ENCODE measurements at places on chromosomes 7 and 10.

DNA sequence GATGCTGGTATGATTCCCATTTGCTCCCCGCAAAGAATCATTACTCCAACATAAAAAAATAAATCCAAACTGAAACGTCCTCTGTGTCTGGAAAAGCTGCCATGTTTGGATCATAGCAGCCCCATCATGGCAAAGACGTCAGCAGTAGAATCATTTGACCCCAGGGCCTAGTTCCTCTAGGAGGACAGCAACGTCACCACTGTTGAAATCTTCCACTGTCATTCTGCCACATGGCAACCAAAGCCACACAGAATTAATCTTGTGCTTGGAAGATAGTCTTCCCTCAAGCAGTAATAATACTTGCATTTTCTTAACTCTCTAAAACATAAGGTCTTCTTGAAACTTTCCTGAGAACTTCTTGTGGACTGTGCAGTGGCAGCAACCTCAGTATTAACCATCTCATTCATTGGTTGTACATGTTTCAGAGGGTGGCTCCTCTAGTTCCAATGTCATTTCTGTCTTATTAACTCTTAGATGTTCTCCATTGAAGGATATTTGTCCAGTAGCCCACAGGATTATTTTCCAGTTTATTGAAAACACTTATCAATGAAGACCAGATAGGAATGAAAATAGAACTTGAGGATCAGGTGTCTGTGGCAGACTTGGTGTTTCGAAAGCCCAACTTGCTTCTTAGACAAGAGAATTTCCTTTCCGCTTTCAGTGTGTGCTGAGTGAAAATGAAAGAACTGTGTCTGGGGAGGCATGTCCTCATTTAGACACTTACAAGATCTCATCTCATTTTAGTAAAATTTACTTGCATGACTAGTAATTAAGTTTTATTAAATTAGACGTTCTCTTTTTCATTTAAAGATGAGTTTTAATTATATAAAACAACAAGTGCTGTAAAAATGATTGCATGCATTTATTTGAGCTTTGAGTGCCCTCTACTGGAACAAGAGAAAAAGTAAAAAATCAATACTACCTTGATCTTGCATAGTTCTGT, 28.9 kb upstream of the INHBA start:
- DNase-seq = no peak

DNA sequence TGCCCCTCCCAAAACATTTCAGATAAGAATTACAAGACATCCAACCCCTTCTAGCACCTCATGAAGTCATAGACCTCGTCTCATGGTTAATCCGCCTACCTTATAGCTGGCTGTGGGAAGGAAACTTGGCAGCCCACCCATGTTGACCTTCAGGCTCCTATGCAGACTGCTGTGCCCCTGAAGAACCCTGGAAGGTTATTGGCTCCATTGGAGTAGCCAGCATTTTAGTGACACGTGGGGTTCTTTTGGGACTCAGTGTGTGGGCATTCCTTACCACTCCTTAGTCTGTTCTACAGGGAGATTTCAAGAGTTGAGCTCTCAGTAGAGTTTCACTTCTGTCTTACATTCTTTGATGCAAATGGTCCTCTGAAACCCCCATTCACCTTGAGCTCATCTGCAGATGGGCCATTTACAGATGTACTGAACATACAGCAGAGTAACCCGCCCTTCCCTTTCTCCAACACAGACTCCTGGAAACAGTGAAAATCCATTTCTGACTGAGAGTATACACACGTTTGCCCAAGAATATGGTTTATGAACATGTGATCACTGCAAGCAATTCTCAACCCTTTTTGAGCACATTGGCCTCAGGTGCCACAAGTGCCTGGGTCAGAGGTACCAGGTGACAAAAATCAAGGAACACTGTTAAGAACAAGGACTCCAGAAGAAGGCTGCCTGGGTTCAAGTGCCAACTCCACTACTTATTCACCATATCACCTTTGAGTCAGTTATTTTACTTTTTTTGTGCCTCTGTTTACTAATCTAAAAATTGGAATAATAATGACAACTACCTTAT, 54.0 kb upstream of the HECW1 start:
- DNase-seq = no peak

DNA sequence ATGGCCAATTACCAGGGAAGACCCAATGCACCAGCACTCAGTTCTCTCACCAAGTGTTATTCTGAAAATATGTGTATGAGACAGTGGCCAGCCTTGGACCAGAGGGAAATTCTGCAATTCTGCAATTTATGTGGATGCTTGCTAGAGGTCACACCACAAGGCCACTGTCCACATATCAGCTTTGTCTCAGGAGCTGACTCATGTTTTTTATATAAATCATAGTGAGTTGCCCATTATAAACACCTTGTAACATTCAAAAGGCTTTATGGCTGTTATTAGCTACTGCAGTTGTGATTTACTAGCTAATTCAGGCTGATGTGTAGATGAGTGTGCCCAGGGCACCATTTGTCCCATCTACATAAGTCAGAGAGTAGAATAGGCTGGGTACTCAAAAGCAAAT, 649.0 kb downstream of the LRMDA start:
- DNase-seq = no peak

- DNase-seq = no peak
Observed at GRCh38 chr7:108643136-108643535, 73.5 kb downstream of the DNAJB9 start.

- no peak for DNase-seq
Observed at GRCh38 chr7:27172823-27173510, 1.2 kb downstream of the HOXA10 start.

DNA sequence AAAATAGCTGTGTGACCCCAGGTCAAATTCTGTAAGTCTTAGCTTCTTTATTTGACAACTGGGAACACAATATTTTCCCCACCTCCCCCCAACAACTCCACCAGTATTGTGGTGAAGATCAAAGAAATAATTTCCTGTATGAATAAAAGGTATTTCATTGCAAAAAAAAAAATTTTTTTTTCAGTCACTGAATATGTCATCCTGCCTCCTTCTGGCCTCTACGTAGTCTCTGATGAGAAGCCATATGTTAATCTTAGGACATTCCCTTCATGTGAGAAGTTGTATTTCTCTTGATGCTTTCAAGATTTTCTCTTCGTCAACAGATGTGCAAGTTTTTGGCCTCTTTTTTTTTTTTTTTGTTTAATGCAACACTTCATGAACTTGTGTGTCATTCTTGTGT, 33.0 kb downstream of the ZNF33A start:
- no peak for DNase-seq

DNA sequence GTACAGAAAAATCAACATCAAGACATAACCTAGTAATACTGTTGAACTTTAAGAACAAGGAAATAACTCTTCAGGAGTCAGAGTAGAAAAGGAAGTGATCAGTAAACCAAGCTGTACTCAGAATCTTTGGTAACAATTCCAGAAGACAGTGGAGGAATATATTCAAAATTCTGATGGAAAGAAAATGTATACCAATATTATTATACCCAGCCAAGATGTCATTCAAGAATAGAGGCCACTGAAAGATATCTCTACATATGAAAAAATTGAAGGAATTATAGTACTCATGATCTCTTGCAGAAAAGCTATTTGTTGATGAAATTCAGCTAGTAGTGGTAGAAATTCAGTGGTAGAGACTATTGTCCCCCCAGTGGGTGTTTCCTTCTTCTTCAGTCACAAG, 182.6 kb upstream of the ZMIZ1 start:
- DNase-seq = no peak

DNA sequence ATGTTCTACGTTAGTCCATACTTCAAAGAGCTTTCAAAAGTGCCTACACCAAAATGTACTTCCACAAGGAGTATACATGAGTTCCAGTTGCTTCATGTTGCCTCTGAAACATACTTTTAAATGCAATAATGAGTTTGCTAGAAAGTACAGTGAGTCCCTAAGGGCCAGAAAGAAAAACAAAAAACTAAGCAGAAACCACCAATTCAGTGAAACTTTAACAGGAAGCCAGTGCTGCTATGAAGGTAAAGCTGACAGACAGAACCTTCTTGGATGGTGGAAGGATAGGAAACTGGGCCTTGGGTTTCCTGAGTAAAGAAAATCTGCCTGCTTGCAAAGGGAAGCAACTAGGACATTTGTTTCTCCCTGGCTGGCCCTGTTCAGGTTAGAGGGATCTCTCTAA, 104.2 kb downstream of the CTTNBP2 start:
- no peak for DNase-seq

GRCh38 chr10:44994752-44995530, 5.8 kb upstream of the ZNF22 start:
- DNase-seq = no peak

GRCh38 chr10:58925381-58925780, 251.1 kb upstream of the PHYHIPL start:
- no peak for DNase-seq

DNA sequence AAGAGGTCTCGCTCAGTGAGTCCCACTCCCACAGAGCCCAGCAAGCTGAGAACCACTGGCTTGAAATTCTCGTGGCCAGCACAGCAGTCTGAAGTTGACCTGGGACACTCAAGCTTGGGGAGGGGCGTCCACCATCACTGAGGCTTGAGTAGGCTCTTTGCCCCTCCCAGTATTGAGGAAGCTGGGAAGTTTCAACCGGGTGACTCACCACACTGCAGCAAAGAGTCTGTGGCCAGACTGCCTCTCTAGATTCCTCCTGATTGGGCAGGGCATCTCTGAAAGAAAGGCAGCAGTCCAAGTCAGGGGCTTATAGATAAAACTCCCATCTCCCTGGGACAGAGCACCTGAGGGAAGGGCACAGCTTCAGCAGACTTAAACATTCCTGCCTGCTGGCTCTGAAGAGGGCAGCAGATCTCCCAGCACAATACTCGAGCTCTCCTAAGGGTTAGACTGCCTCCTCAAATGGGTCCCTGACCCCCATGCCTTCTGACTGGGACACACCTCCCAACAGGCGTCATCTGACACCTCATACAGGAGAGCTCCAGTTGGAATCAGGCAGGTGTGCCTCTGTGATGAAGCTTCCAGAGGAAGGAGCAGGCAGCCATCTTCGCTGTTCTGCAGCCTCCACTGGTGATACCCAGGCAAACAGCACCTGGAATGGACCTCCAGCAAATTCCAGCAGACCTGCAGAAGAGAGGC, 970.9 kb upstream of the LRRN3 start:
- DNase-seq = no peak

GRCh38 chr7:108368466-108368865, 87.8 kb downstream of the NRCAM start:
- no peak for DNase-seq

- no peak for DNase-seq
Observed at GRCh38 chr10:132829403-132829802, 43.5 kb upstream of the NKX6-2 start.

GRCh38 chr7:100891568-100892247, 2.2 kb upstream of the UFSP1 start:
- DNase-seq = no peak

DNA sequence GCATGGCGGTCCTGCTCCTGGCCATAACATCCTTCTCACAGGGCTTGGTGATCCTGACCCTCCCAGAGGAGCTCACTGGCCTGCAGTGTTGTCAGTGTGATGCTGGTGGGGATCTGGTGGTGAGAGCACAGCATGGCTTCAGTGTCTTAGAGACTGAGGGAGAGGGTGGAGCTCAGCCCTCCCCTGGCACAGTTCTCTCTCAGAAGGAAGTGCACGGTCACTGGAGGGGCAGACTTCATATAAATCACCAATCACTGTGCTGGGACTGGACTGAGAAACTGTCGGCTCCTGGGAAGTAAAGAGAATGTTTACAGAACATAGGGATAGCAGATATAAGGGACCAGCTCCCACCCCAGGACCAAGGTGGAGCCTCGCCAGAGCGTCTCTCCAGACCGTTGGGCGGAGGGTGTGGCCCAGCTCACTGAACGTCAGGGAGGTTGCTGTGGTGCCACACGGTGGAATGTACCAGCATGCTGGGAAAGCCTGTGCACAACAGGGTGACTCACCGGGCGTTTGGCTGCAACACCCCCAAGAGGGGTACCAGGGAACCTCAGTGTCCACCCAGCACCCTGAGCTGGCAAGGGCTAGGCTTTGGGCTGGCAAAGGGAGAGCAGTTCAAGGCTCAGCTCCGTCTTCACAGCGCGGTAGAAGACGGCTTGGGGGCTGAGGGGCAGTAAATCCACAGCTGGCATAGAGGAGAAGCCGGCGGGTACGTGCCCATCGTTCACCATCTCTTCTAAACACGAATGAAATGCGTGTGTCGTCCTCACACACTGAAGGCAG, 8.8 kb upstream of the GET4 start:
- no peak for DNase-seq
